ENCODE measurements at places on chromosomes 3 and 15. TPM values are rescaled to one million over a fixed set of nuclear protein-coding genes. Genes with fewer than 3 reads are reported as not detected.
A peak's percentile ranks its signal among the peaks of the same experiment; 100 is the strongest.

GRCh38 chr3:10162185-10162584 is 2.5 kb upstream of the IRAK2 start:
- no peak for DNase-seq

DNA sequence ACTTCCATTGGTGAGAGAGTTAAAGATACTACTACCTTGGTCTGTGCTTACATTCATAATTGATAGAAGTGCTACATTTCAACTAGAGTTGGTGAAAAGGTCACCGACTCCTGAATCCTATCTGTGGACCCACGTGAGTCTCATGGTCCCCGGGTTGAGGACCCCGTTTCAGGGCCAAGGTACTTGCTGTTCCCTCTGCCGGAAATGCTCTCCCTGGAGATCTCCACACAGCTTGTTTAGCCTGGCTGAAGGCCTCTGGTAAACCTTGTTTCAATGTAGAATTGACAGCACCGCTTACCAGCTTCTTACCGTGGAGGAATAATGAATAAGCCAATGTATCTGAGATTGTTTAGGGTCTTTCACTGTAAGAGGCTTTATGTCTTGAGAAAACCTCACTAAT is 226.0 kb upstream of the GOLGA6L4 start:
- no peak for DNase-seq

GRCh38 chr3:13708871-13709595 is 160.1 kb downstream of the FBLN2 start:
- DNase-seq, result peak; percentile 7

GRCh38 chr3:161293381-161293780 is 72.3 kb downstream of the NMD3 start:
- no peak for DNase-seq

- DNase-seq, result no peak
Observed at GRCh38 chr3:52851348-52851747, 16.5 kb upstream of the MUSTN1 start.

DLL4 gene
- 7.2 TPM for total RNA-seq

TWF2 gene
- 72.8 TPM for total RNA-seq

DNA sequence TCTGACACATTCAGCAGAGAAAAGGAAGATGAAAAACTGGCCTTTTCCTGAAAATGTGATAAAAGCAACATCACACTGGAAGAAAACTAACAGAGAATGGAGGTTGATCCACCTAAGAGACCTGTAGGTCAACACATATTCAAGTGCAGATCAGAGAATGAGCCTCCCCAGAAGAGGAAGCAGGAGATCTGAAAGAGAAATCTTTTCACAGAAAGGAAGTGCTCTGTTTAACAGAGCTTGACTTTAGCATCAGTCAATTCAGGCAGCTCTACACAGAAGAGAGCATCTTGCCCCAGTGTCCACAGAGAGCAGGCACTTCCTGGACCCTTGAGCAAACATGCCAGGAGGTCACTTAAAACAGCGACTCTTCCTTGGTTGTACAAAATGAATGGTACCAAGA is 655.4 kb upstream of the GBE1 start:
- DNase-seq, result no peak

DNA sequence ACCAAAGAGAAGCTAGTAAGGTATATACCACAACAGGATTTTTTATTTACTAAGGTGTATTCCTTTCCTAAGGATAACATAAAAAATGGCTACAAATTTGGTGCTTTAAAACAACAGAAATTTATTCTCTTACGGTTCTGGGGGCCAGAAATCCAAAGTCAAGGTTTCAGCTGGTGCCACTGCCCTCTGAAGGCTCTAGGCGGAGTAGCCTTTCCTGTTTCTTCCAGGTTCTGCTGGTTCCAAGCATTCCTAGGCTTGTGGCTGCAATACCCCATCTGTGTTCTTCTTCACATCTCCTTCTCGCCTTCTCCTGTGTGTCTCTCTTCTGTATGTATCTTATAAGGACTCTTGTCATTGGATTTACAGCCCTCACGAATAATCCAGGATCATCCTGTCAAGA is 549.9 kb downstream of the GRM7 start:
- no peak for DNase-seq

DNA sequence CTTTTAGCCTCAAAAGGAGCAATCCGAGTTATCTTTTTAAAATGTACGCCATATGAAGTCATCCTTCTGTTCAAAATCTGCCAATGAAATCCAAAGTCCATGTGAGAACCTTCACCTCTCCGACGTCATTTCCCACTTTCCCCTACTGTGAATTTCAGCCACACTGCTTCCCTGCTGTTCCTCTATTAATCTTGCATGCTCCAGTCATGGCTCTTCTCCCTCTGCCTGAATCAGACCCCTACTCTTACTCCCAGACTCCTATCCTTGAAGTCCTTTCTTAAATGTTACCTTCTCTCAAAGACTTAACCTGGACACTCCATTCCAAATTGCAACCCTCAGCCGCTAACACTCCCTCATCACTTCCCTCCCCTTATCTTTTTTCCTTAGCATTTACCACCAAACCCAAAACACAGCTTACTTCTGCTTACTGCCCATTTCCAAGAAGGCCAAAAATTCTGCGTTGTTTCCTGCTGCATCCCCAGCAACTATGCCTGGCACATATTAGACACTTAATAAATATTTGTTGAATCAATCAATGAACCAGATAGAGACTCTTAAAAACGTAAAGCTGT is 1.2 kb downstream of the NKIRAS1 start:
- no peak for DNase-seq

DNA sequence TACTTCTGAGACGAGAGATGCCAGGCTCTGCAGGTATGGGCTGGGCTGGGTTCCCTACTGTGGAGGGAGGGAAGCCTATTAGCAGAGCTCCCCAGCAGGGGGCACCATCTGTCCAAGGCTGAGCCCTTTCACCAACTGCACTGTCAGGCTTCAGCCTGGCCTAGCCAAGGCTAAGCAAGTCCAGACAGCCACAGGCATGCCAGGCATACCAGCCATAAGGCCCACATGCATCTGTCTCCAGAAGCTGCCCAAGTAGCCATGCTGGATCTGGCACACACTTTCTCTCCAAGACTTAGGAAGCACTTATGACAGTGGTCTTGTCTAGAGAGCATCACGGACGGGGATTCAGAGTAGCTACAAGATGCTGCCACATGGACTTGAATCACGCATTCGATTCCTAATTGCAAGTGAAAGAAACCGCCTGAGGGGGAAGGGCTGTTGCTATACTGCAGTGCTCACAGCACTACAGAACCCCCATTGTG is 28.3 kb downstream of the RUVBL1 start:
- DNase-seq, result peak; percentile 84

DNA sequence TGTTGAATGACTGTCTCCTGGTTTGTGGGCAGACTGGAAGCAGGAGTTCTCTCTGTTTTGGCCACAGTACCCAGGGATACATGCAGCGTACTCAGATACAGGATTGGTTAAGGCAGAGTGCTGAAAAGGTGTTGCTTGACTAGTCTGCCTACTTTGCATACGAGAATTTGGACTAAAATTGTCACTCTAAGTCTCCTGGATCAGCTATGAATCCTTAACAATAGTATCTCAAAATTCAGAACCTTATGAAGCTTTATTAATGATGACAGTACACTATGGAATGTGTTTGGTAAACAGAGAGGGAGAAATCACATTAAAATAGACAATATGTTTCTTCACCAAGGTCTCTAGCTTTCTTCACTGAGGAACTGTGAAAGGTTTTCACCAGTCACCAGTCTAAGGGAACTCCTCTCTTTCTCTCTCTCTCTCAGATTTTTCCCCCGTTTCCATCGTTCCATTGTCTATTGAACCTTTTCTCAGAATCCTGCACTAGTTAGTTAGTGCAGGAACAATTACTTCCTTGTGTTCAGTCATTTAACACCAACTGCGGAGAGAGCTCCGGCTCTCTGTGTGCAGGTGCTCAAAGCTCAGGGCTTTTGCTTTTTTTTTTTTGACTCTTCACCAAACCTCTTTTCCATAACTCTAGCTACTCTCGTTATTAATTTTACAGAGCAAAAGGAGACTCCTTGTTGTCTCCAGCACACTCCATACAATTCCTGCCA is 85.9 kb upstream of the FNDC3B start:
- no peak for DNase-seq

GRCh38 chr3:100221159-100221558 is 39.6 kb upstream of the TBC1D23 start:
- DNase-seq, result no peak

DNA sequence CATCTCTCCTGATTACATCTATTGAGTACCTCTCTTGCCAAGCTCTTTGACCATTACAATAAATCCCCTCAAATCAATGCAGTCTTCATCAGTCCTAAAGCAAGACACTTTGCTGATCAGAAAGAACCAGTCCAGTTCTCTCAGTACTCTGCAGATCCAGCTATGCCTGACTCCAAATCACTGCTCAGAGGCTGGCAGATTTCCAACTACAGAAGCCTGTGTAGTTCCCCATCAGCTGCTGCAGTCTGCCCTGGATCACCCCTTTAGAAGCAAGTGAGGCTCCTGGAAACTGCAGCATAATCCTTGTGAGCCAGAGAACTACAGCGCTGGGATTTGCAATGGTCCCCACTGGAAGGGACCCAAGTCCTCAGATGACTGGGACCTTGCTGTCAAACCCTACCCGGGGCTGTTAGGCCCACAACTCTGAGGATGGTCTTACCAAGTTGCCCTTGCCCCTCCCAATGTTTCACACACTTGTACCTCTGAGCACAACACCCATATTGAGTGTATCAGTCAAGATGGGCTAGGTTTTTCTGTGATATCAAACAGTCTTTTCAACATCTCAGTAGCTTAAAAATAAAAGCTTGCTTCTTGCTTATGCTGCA is 81.9 kb upstream of the TOPAZ1 start:
- no peak for DNase-seq

DNA sequence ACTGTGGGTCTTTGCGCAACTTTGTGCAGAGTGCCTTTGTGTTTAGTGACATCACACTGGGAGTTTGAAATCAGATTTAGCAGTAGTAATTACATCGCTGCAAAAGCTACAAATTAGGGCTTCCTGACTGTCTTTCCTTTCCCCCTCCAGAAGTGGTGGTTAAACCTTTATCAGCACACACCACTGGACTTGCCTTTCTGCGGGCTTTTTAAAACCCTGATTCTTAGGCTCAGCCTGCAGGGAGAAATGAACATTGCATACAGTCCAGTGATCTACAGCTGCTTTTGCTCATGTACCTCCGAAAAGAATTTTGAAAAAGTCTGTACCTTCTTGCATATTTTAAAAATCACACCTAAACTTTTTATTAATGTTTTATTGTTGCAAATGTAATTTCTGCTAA is 219.7 kb upstream of the NAALADL2 start:
- DNase-seq, result no peak

GRCh38 chr15:38144921-38145320 is 107.7 kb upstream of the SPRED1 start:
- DNase-seq, result no peak

DNA sequence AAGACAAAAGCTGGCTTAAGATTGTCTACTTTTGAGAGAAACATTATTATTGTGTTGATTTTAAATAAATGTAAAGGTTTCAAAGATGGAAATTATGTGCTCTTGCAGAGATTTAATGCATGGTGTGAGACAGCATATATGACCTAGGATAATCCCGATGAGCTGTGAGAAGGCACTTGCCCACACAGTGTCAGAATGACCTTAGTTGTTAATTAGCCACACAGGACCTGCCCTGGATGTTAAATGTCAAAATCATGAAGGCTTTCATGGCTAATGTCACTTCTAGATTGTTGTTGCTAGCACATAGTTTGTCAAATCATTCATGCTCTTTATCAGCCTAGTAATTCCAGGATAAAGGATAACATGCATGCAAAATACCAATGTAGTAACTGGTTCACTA is 135.3 kb upstream of the GAP43 start:
- no peak for DNase-seq

DNA sequence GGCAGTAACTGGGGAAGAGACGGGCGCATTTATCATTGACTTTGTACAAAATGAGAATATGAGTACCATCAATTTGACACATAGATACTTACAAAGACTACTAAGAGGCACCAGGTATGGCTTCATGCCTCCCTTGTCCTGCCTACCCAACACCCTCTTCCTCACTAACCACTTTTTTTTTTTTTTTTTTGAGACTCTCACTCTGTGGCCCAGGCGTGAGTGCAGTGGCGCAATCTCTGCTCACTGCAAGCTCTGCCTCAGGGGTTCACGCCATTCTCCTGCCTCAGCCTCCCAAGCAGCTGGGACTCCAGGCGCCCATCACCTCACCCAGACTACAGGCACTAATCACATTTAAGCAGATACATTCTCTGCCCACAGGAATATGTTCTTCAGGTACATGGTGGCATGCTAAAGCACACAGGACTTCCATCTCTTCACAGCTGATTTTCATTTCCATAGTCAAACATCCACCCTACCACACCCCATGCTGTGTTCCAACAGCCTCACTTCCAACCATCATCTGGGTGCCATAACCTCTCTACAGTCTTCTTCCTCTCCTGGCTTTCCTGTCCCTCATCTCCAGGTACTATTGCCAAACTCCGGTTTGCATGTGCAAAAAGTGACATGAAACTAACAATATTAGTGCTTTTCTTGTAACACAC is 41.7 kb downstream of the RAB27A start:
- no peak for DNase-seq

All from mucosa of gallbladder (tissue), 1 donor.